ENCODE measurements at places on chromosomes 7 and 10.

- DNase-seq = no peak
Measured at GRCh38 chr10:114877301-114877644, 55.7 kb downstream of the FHIP2A start.

- no peak for DNase-seq
Measured at GRCh38 chr10:47183704-47184041, 116.3 kb upstream of the GDF10 start.

DNA sequence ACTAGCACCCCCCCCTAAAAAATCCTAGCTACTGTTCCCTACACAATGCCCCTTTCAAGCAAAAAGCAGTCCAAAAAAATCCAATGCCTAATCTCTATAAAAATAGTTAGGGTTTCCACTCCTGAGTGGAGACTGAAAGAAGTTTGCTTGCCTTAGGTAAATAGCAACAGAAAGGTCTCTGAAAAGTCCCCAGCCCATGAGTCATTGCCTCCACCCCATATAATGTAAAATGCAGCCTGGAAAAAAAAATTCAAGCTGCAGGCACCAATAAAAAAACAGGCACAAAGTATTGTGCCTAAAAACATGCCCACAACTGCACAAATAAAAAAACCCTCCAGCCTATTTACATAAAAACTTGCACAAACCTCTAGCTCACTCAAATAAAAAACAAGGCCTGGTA is 47.5 kb downstream of the ZNF680 start:
- no peak for DNase-seq

DNA sequence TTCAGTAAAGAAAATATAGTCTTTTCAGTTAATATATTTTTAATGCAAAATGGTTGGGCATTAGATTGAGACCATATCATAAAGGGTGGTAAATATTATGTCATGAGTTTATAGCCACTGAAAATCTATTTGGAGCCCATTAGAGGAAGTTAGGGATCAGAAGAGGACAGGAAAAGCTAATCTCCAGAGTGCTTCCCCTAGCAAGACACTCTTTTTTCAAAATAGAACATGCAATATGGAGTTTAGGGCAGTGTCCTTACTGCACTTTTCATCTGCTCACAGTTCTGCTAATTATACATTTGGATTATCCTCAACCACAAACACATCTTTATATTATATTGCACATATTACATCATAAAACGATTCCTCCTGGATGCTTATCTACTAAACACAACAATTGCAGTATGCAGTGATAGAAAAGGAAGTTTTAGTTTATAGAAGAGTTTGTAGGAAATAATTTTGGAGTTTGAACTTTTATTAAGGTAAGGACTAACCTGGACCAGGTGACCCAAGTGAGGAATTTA is 159.8 kb downstream of the PHF14 start:
- DNase-seq = no peak

DNA sequence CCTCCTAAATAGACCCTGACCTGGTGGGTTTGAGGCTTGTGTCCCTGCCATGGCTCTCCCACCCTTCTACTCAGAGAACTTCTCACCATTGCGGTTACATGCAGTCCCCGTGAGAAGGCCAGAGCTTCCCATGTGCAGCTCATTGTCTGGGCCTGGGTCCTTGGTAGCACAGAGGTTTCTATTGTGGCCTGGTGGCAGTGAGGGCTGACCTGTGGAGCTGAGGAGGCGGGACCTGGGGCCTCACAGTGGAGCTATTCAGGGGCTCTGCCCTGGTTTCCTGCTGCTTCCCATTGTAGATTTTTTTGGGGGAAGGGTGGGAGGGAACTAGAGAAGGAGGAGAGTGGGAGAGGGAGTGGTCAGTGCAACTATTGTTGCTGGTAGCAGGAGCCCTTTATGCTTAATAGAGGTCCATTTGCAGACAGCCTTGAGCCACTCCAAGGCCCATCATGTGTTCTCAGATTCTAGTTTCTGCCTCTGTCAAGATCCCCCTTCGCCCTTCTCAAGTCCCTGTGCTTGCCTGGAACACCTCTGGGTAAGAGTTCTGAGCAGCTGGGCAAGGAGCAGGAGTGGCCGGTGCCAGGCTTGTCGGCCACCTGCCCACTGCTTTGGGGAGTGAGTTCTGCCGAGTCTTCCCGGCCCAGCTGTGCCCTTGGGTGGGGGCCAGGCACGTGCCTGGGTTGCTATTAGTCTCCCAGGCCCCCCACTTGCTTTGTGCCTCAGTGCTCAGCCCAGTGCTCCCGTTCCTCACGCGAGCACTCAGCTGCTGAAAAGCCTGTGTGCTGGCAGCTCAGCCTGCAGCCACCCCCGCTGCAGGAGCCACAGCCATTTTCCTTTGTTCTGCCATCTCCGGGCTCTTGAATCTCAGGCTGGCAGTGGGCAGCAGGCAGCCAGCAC is 10.7 kb downstream of the TSPAN14 start:
- DNase-seq = no peak

DNA sequence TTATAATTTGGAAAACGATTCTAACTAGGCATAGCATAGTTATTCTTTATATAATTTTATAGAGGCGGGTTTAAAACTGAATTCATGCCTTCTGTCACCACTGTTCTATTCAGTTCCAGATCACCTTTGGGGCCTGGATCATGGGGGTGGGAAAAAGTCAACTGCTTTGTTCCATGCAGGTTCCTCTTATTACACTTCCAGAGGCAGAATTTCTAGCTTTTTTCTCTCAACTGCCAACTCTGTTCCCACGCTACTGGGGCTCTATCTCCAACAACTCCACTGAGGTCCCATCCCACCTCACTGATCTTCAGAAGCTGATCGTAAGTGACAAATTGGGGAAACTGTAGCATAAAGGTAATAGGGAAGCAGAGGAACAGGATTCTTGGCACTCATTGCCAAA is 283.6 kb upstream of the IMMP2L start:
- no peak for DNase-seq

GRCh38 chr7:14207138-14207537 is 217.7 kb upstream of the ETV1 start:
- DNase-seq = no peak

GRCh38 chr7:79282882-79283602 is 170.4 kb downstream of the MAGI2 start:
- no peak for DNase-seq

DNA sequence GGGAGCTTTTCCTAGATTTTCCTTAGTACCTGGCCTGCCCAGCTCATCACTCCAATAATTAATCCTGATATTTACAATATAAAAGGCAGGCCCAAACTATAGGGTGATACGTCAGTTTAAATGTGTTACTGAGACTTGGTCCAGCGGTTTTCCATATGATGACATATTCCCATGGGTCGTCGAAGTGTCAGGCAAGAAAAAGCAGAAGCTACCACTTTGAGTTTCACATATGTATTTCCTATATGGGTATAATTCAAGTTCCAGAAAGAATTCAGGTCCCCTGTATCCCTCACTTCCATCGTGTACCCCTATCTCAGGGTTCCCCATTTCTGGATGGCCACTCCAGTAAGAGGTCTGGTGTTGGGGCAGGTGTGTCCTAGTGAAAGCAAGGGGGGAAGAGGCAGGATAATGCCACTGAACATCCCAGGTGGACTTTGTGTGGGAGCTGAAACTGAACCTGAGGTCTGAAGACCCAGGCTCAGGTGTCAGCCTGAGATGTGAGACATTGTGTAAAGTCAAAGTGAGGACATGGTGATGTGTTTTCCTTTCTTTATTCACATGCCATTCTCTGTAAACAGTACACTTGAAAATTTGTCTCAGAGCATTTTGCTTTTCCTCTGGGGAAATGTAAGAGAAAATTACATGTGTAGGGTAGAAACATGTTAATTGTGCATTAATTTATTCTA is 167.8 kb downstream of the PLXDC2 start:
- DNase-seq = no peak

GRCh38 chr7:74220229-74220628 is 10.4 kb downstream of the LAT2 start:
- no peak for DNase-seq

GRCh38 chr7:20642166-20642565 is 26.7 kb downstream of the ABCB5 start:
- no peak for DNase-seq

DNA sequence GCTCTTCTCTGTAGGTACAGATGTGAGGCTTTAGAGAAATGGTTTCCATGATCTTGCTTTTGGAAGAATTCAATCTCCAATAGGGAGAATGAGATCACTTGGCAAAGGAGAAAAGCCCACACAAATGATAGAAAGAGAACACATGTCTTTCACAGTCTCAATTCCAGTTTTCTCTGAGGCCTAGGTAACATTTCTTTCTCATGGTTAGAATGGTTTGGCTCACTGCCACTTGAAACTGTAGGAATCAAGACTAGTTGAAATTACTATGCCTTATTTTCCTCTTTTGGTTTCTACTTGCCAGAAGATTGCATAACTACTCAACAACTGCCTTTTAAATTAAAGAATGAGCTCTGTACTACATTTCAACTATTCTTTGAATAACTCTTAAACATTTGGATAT is 276.5 kb upstream of the TEX47 start:
- DNase-seq = no peak

DNA sequence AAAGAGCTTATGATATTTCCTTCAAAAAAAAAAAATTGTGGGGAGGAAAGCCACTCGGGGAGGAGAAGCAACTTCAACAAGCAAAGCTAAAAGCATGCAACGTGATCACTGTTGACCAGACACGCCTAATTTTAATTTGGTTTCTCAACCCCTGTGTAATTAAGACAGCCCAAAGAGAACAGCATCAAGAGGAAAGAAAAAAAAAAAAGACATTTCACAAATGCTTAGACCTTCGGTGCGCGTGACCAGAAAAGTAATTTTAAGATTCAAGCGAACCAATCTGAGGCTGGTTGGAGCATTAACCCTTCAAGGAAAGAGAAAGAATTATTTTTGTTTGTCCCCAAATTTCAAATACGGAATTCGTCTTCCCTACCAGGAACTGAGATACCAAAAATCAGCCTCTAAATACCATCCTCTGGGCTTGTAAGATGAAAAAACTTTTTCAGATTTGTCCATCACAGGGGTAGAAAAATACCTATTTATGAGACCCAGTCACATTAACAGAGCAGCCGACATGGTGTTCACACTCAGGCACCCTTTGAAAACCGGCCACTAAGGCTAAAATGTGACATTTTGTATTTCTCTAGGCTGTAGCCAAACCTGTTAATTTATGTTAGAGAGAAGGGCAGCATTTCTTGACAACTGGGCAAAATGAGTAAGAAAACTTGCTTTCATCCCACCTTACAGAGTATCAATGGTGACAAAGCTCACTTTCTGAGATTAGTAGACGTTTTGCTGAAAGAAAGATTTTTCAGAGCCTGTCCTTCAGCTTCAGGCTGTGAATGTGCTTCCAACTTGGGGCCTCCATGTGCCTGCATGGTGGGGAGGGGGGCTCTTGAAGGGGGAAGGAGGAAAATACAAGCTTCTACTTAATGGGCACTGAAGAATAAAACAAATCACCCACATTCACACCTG is 179.9 kb upstream of the KLF14 start:
- no peak for DNase-seq

DNA sequence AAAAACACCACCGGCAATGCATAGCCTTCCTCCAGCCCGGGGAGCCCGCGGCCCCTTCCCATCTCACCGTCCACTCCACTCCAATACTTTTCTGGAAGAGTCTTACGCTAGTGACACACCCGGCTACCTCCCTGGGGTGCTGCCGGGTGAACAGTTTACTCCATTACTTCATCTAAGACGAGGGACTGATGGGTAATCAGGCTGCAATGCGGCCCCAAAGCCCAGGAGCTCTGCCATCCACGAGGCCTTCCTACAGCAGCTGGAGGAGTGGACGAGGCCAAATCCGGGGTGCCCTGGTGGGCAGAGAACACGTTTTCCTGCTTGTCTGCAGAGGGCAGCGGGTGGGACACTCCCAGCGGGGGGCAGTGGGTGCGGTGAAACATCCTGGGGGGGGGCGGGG is 356.2 kb upstream of the SHH start:
- DNase-seq = no peak

- no peak for DNase-seq
Measured at GRCh38 chr10:67043041-67043440, 117.2 kb downstream of the LRRTM3 start.

All from activated CD4-positive, alpha-beta T cell treated with anti-CD3 and anti-CD28 coated beads for 1 hour (primary cell).